ENCODE measurements at places on chromosomes 11 and 22. TPM values are rescaled to one million over a fixed set of nuclear protein-coding genes. Genes with fewer than 3 reads are reported as not detected.

The SEPTIN3 gene
- total RNA-seq = 1.2 TPM

The OR2AG1 gene
- total RNA-seq = not detected

The OR5P2 gene
- not detected for total RNA-seq

The CD248 gene
- total RNA-seq = 16.8 TPM

The IGSF9B gene
- total RNA-seq = 19.6 TPM

The USH1C gene
- not detected for total RNA-seq

The BEST1 gene
- not detected for total RNA-seq

The PRG2 gene
- total RNA-seq = 0.79 TPM

The OTOG gene
- not detected for total RNA-seq

GRCh38 chr11:88051396-88051795 is 123.8 kb downstream of the RAB38 start:
- H3K27me3 ChIP-seq = peaks cover 5% of the 10 kb centered on the region
- no peak overlapping the region for H3K27ac ChIP-seq
- H3K4me3 ChIP-seq = no peak overlapping the region

- no peaks in the 10 kb centered on the region for H3K36me3 ChIP-seq
- H3K27me3 ChIP-seq = peaks cover 2% of the 10 kb centered on the region
- no peak for DNase-seq
- no peaks in the 10 kb centered on the region for H3K4me1 ChIP-seq
- H3K4me3 ChIP-seq = no peak overlapping the region
Measured at GRCh38 chr11:131737357-131737756, 366.9 kb downstream of the NTM start.

DNA sequence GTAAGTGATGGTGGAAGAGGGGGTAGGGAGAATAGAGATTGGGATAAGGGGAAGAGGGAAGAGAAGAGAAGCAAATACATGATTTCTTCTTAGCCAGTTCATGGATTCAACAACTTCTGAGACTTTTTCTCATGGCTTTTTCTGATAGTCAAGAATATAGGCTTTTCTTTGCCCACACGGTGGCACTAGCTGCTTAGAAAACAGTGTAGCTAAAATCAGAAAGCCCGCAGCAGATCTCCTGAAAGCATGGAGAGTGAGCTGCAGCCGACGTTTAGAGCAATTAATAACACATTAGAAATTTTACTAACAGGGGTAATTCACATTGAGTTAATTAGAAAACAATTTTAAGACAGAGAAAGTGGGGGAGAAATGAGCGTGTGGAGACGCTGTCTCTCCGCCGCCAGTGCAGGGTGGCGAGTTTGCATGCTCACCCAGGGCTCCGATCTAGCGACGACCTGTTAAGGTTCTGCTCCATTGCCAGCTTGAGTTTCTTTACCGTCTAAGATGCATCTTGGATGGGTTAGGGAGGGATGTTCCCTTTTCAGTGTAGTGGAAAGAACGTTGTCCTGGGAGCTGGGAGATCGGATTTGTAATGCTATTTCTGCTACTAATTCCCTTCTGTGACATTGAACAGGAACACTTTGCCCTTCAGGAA is 3.3 kb upstream of the RAG1 start:
- H3K36me3 ChIP-seq = peaks cover 6% of the 10 kb centered on the region
- peaks cover 9% of the 10 kb centered on the region for H3K4me1 ChIP-seq
- H3K27ac ChIP-seq = no peak overlapping the region
- peaks cover 40% of the 10 kb centered on the region for H3K27me3 ChIP-seq

GRCh38 chr11:44614281-44614775 is 48.9 kb downstream of the CD82 start:
- H3K36me3 ChIP-seq = peaks cover 19% of the 10 kb centered on the region
- H3K27ac ChIP-seq = peak overlapping the region; percentile 54

GRCh38 chr11:96254087-96254486 is 88.9 kb downstream of the MAML2 start:
- no peaks in the 10 kb centered on the region for H3K27me3 ChIP-seq
- peak overlapping the region; percentile 86 for H3K27ac ChIP-seq
- peaks cover 71% of the 10 kb centered on the region for H3K4me1 ChIP-seq
- peaks cover 27% of the 10 kb centered on the region for H3K36me3 ChIP-seq

DNA sequence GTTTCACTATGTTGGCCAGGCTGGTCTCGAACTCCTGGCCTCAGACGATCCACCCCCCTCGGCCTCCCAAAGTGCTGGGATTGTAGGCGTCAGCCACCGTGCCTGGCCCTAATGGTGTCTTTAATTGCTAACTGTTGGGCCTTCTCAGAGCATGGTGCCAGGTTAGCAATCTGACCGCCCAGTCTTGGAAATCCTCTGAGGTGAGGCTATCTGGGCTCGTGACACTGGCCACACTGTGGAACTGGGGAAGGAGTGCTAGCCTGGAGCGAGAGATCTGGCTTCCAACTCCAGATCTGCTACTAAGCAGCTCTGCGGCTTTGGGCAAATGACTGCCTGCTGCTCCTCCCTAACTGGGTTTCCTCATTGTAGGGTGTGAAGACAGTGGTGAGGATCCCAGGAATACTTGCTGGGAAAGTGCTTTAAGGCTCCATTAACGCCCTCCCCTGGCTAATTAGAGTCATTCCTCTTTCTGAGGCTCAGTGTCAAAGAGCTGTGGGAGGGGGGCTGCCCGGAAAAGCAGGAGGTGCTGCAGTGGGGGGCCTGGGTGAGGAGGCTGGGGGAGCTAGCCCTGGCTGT is 35.4 kb downstream of the CHRDL2 start:
- H3K4me3 ChIP-seq = no peak overlapping the region
- H3K27ac ChIP-seq = no peak overlapping the region
- peaks cover 7% of the 10 kb centered on the region for H3K4me1 ChIP-seq
- DNase-seq = no peak

- H3K27ac ChIP-seq = no peak overlapping the region
- peaks cover 17% of the 10 kb centered on the region for H3K4me1 ChIP-seq
- DNase-seq = no peak
- H3K27me3 ChIP-seq = no peaks in the 10 kb centered on the region
- H3K36me3 ChIP-seq = peaks cover 4% of the 10 kb centered on the region
Measured at GRCh38 chr22:46193898-46194310, 43.6 kb downstream of the PPARA start.

GRCh38 chr22:27231266-27231665 is 570.3 kb downstream of the MN1 start:
- H3K4me3 ChIP-seq = no peak overlapping the region
- H3K36me3 ChIP-seq = no peaks in the 10 kb centered on the region
- H3K4me1 ChIP-seq = no peaks in the 10 kb centered on the region
- H3K27me3 ChIP-seq = no peaks in the 10 kb centered on the region
- H3K27ac ChIP-seq = no peak overlapping the region
- DNase-seq = no peak
